ENCODE measurements at places on chromosomes 3 and 15.
A peak's percentile ranks its signal among the peaks of the same experiment; 100 is the strongest.

- DNase-seq: no peak
Measured at GRCh38 chr3:52097851-52098507, 41.6 kb upstream of the DUSP7 start.

DNA sequence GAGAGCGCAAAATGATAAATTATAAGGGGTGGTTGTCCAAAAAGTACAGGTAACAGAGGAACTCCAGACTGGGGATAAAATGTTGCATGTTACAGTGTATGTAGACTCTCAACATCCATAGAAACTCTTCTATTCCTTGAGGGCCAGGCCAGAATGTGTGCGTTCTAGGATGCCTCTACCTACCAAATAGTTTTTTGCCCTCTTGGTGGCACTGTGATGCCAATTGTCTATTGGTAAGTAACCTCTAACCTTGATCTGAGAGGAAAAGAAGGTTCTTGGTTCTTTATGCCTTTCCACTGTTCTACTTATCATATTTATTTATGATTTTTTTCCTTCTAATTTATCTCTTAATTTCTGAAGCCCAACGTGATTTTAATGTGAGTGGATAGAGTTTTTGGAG lies 424.6 kb downstream of the GRM7 start:
- DNase-seq: no peak

- DNase-seq: no peak
Measured at GRCh38 chr15:77571181-77571580, 61.5 kb downstream of the LINGO1 start.

DNA sequence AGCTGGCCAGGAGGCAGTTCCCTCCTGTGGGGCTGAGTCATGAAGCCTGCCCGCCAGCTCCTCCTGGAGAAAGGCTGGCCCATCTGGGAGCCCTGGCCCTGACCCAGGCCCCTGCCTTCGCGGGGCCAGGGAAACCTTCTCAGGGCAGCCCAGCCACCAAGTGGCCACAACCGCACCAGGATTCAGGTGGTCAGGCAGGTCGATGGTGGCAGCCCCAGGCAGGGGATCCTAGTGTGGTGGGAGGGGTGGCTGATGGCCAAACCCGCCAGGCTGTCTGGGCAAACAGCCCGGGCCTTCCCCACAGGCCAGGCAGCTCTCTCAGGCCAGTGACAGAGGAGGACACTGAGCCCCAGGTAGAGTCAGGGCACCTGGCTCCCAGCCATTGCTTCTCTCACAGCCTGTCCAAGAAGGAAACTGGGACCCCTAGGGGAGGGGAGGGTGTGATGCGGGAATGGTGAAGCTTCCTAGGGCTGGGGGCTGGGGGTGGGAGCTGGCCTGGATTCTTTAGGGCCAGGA lies 1.2 kb downstream of the TWF2 start:
- DNase-seq: no peak

- peak; percentile 87 for DNase-seq
Measured at GRCh38 chr15:74873036-74873755, at the start of gene SCAMP2. Gene SCAMP2, minus strand, starts transcription at chr15:74873365. Its CDS starts 110 bp downstream, at chr15:74873255.

DNA sequence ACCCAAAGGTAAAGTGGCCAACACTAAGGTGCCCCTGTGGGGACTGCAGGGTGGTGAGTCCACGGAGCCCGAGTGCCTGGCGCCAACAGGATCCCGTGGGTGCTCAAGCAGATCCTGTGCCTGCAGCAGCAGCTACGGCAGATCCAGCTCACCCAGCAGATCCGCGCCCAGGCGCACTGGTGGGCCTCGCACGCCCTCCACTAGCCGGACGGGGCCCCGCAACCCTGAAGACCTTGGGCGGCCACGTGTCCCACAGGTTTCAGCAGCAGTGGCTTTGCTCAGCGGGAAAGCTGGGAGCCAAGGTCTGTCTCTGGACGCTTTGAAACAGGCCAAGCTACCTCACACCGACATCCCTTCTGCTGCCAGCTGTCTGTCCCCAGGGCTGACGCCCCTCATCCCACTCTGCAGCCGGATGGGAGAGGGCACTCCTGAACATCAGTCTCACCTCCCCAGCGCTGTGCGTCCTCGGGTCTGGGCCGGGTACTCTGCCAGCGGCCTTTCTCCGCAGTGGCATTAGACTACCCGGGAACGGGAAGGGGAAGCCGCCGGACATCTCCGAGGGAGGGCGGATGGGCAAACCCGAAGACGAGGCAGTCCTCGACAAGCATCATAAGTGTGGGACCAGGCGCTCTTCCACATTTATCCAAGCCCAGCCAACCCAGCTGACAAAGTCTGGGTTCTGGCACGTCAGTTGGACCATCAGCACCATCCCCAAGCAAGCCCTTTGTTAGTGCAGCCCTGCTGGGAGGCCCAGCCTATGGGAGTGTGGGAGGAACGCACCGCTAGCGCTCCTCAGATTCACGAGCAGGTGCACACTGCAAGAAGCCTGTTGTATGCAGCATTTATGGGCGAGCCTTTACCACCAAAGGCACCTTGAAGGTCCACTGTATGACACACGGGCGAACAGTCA lies 212.6 kb upstream of the UBE2E2 start:
- no peak for DNase-seq

- DNase-seq: no peak
Measured at GRCh38 chr3:123880998-123881561, 3.1 kb downstream of the MYLK start.

DNA sequence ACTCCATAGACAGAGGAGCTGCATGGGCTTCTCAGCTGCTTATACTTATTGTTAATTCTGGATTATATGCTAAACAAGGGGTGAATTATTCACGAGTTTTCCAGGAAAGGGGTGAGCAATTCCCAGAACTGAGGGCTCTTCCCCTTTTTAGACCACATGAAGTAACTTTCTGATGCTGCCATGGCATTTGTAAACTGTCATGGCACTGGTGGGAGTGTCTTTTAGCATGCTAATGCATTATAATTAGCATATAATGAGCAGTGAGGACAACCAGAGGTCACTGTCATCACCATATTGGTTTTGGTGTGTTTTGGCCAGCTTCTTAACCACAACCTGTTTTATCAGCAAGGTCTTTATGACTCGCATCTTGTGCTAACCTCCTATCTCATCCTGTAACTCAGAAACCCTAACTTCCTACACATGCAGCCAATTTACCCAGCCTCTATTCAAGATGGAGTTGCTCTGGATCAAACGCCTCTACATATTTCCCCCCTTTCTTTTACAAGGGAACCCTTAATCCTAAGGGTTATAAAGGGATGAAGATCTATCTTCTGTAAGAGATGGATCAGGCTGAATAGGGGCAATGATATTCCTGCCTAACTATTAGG lies 12.1 kb upstream of the DMXL2 start:
- DNase-seq: no peak

GRCh38 chr3:114356525-114356924 lies 62.7 kb downstream of the TIGIT start:
- no peak for DNase-seq

DNA sequence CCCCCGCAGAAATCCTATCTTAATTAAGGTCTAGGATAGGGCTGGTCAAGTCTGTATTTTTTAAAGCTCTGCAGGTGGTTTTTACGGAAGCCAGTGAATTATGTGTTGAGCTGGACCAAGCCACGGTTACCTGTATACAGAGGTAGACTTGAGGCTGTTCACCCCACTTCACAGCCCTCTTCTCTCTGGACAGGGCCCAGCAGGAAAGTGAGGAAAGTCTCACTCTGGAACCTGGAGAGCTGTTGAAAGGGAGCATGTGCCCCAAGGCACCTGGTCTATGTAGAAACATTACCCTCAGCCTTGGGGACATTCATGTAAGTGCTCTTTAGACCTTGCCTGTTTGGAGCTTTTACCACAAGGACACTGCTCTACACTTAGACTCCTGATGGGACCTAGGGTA lies 6.9 kb downstream of the SEMA5B start:
- no peak for DNase-seq

GRCh38 chr3:43966126-43966525 lies 275.4 kb downstream of the ABHD5 start:
- no peak for DNase-seq

DNA sequence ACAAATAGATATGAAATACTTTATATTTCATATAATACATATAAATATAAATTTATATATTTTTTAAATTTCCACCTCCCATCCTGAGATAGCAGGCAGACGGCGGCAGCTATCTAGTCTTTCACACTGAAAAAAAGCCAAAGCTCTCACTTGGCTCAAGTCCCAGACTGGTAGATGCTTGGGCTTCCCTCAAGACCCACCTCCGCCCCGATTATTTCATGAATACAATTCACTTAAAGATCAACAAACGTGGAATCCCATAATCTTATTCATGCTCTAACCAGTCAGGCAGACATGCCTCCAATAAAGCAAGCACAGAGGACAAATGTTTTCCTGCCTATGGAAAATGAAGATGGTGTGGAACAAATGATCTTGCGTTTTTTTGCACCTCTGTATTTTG lies 275.9 kb upstream of the NR2F2 start:
- no peak for DNase-seq

- no peak for DNase-seq
Measured at GRCh38 chr15:52287114-52287513, 8.5 kb downstream of the MYO5C start.

DNA sequence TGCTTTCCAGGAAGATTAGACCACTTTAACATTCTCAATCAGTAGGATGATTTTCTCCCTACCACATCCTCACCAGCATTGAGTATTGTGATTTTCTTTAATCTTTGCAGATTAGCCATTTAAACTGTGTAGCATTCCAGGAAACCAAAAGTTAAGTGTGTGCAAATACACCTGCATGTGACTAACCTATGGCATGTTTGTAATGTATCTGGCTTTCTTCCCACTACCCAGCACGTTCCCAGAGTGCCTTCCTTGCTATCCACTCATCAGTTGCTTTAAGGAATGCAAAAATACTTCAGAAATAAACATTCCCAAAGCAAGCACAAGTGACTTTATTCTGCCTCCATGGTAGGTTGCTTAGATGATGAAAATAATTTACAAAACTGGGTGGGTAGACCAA lies 74.2 kb downstream of the ATG7 start:
- DNase-seq: no peak

- peak; percentile 6 for DNase-seq
Measured at GRCh38 chr3:101518421-101518871, 5.4 kb upstream of the SENP7 start.

GRCh38 chr15:53218666-53219580 lies 428.8 kb upstream of the ONECUT1 start:
- no peak for DNase-seq

DNA sequence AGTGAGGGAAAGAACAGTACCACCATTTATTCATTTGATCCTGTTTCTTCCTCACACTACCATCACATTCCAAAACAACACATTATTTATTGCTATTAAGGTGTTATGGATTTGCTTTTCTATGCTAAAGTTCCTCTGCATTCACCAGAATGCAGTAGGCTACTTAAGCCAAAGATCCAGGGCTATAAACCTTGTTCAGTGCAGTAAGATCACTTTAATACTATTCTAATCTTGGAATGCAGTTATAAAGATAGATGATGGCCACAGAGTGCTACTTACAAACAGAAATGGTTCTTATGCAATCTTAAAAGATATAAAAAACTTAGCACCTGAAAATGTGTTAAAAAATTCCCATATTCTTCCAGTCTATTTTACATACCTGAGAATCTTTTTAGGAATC lies 107.5 kb upstream of the TSPAN3 start:
- no peak for DNase-seq

DNA sequence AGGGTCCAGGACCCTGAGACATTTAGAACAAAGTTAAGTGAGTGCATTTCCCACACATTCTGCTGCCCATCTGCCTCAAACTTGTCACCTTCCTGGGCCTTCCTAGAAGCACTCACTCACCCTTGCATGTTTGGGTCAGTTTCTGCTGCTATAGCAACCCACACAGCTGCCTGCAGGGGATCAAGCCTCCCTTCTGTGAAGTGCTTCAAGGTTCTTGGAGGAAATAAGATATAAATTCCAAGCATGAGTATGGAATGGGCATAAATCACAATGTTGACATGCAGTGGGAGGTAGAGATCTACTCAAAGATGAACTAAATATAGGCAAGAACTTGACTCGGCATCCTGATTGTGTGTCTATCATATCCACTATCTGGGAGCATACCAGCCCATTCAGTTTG lies 140.4 kb downstream of the SLC9A9 start:
- DNase-seq: no peak

DNA sequence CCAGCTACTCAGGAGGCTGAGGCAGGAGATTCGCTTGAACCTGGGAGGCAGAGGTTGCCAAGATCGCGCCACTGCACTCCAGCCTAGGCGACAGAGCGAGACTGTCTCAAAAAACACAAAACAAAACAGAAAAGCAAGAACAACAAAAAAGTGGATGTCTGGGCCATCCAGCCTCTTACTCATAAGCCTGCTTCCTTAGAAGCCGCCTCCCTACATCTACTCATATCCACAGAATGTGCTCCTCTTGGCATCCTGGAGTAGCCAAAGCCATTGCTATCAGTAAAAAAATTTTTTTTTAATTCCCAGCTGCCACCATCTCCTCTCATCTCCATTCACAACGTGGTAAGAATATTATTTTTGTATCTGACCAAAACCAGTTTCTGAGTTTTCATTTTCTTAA lies 10.8 kb downstream of the ZSCAN2 start:
- DNase-seq: no peak

- DNase-seq: no peak
Measured at GRCh38 chr3:196754091-196754981, 14.7 kb downstream of the PAK2 start.

- no peak for DNase-seq
Measured at GRCh38 chr3:188516515-188516914, 362.6 kb downstream of the LPP start.

DNA sequence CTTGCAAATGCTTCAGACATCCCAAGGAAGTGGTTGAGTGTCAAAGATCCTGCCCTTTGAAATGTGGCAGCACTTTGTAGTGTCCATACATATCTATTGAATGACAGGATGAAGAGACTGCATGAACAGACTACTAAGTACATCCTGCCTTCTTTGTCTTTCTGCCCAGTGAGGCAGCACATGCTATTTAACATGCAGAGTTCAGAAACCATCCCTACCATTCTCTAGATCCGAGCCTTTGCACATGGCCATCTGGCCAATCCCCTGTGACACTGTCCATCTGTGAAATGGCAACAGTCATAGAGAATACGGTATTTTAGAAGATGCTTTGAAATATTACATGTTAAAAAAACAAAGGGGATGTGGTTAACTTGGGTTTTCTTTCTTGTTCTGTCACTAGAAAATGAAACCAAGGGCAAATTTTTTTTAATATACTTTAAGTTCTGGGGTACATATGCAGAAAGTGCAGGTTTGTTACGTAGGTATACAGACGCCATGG lies 519.6 kb downstream of the NTRK3 start:
- no peak for DNase-seq

DNA sequence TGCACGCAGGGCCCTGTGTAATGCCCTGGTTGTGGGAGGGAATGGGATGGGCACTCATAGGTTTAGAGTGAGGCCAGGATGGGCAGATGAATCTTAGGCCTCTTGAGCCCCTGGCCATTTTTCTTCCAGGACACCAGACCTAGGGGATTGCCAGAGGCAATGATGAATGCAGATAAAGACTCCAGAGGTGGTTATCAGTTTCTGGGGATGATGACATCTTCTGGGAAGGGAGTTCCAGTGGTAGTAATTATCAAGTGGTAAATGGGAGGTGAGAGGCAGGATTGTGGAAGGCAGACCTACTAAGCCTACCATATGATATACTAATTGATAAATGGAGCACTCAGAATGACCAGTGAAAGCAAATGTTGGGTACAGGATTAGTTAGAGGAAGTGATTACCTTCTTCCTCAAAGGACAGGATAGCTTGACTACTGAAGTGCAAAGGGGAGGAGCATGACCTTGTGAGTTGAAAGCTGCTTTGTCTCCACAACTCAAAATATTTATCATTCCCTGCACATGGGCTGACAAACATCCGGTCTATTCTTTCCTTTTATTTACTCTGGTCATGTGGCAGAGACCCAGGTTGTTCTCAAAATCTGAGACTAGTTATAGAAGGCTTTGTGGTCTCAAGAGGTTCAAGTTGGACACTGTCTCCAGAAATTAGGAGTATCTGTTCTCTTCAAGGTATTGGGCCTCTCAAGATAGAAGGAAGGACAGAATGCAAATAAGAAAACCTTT lies 10.2 kb upstream of the MAPK6 start:
- DNase-seq: no peak
